ENCODE measurements at places on chromosomes 1 and 21.

GRCh38 chr1:22096463-22096862, 44.0 kb downstream of the CDC42 start:
- no peak for DNase-seq

GRCh38 chr21:45018131-45019075, 56.0 kb upstream of the ADARB1 start:
- DNase-seq = no peak

GRCh38 chr1:81366173-81366572, 434.6 kb upstream of the ADGRL2 start:
- DNase-seq = no peak

DNA sequence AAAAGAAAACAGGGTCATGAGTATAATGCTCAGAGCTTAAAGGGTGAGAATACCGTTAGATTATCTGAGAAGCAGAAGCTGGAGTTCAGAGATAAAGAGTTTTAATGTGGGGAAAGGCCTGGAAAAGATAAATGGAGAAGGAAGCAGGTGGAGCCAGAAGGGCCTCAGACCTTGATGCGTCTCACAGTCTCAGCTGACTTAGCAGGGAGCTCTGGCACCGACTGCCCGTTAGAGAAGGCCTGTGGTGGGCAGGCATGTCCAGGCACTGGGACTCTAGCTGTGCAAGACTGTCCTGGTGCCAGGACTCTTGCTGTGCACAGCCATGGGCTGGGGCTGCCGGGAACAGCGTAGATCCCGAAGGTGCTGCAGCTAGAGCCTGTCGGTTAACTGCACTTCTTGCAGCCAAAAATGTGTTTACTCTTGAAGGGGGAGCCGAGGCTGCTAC, 3.8 kb upstream of the SLAMF9 start:
- no peak for DNase-seq

DNA sequence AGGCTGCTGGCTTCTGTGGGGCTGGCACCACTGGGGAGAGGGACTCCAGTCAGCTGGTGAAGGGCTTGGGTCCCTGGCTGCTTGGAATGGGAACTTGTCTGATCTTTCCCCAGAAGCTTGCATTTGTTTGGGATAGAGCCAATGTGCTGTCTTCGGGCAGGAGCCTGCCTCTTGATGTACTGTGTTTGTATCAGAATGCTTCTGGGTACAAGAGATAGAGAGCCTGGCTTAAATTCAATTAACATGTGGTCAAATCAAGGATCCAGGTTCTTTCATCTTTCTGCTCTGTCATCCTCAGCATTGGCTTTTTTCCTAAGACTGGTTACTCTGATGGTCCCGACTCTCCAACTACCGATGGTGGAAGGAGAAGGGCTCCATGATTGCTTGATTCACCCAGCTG, 16.0 kb upstream of the PROK1 start:
- DNase-seq = no peak

- DNase-seq = no peak
Measured at GRCh38 chr1:75396745-75397144, 214.2 kb downstream of the SLC44A5 start.

- DNase-seq = no peak
Measured at GRCh38 chr1:175599212-175599705, 144.1 kb downstream of the TNR start.

- DNase-seq = no peak
Measured at GRCh38 chr1:34749992-34750391, 4.9 kb upstream of the GJB5 start.

GRCh38 chr1:38038861-38039260, 7.7 kb downstream of the POU3F1 start:
- DNase-seq = no peak

DNA sequence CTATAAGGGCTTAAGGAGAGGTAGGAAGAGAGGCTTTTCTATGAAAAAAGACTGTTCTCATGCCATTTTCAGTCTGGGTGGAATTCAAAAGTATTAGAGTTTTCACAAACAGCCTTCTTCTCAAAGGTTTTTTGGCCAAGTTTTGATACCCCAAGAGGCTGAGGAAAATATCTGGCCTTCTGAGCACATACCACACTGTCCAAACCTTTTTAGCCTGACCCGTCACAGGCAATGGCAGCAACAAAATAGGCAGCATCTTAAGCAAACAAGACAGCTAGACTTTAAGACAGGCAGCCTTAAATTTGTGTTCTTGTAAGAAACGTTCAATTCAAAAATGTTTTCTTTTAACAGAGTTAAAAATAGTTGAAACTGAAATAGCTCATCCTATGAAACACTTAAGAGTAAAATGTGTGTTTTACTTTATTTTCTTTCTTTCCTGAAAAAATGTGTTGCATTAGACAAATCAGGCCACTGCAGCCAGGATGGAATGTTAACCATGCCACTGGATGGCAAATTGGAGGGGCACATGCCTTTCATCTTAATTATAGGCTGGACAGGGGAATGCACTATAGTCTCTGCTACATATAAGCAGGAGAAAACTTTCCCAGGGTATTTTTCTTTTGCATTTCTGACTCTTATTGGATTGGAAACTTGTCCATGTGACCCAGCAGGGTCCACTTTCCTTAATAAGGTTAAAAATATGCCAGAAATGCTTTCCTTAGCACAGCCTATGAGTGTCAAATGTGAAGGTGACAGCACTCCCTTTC, 315.0 kb downstream of the TGFB2 start:
- no peak for DNase-seq

- DNase-seq = no peak
Measured at GRCh38 chr1:53160924-53161378, 18.5 kb upstream of the SLC1A7 start.

DNA sequence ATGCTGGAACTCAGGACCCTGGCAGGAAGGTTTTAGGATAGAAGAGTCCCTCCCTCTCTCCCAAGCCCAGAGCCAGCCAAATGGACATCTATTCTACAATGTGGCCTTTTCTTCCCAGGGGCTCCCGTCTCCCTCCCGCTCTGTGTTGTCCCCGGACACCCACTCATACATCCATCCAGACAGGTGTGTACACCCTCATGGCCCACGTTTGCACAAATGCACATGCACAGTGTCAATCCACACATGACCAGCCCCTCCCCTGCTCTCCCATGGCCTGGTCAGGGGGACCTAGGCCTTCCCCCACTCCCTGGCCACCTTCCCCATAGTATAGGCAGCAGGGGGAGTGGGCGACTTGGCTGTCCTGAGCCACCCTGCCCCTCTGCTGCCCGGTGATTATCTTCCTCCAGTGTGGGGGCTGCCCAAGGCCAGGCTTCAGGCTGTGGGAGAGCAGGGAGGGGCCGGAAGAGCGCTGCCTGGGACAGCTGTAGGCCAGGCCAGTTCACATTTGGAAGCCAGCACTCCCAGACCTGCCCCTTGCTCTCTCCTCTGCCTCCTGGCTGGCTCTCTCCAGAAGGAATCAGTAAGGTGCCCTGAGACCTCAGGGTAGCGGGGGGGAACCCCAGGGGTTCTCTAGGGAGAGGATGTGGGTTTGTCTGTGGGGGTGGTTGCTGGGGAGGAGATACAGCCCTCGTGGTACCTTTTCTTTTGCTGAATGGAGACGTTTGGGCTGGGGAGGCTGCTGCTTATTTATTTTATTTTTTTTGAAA, 4.1 kb upstream of the PTPN7 start:
- DNase-seq = no peak

DNA sequence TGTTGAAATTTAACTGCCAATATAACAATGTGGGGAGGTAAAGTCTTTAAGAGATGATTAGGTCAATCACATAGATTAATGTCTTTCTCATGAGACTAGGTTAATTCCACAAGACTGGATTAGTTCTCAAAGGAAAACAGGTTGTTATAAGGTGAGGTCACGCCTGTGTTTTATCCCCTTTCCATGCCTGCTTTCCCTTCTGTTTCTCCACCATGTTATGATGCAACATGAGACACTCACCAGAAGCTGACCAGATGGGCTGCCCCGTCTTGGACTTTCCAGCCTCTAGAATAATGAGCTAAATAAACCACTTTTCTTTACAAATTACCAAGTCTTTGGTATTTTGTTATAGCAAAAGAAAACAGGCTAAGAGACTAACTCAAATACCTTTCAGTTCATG, 70.8 kb downstream of the DDAH1 start:
- no peak for DNase-seq

GRCh38 chr1:154819628-154820590, 50.2 kb downstream of the KCNN3 start:
- DNase-seq = no peak

DNA sequence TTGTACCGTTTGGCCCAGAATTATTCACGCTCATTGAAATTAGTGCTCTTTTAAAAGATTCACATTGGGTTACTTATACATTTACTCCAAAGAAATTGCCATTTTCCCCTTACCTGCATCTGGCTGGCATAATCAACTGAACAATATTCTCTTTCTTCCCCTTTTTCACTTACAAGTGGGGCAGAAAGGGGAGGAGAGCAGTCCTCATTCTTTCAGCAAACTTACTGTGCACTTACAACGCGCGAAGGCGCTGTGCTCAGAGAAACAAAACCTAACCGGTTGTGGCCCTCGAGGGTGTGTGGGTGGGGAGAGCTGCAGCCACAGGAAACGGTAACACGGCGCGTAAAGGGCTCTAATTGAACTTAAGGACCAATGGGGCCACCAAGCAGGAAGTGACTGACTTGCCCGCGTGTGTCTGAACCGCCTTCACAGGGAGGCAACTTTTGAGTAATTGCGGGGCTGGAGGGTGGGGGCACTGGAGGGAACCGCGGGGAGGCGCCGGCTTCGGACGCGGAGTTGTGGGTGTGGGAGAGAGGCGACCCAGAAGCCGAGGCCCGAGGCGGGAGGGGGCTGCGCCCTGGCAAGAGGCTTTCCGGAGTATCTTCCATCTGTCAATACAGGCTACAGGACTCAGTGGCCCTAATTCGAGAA, 693 bp upstream of the PNRC2 start:
- DNase-seq = peak; percentile 91

GRCh38 chr1:207648334-207649209, 3.6 kb downstream of the CR1L start:
- no peak for DNase-seq

DNA sequence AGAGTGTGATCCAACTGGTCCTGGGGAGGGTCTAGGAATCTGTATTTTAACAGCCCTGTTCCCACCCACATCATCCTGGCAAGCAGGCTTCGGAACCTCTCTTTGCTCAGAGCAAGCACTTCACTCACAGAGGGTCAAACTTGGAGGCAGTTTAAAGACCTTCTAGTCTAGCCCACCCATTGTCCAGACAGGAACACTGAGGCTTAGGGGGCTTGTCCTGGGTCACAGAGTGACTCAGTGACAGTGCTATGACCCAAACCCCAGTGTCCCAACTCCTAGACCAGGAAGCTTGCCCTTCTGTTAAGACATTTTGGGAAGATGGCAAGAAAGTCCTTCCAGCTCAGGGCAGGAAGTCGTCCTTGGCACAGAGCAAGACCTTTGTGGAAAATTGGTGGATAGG, 36.5 kb downstream of the FBXO2 start:
- DNase-seq = no peak

DNA sequence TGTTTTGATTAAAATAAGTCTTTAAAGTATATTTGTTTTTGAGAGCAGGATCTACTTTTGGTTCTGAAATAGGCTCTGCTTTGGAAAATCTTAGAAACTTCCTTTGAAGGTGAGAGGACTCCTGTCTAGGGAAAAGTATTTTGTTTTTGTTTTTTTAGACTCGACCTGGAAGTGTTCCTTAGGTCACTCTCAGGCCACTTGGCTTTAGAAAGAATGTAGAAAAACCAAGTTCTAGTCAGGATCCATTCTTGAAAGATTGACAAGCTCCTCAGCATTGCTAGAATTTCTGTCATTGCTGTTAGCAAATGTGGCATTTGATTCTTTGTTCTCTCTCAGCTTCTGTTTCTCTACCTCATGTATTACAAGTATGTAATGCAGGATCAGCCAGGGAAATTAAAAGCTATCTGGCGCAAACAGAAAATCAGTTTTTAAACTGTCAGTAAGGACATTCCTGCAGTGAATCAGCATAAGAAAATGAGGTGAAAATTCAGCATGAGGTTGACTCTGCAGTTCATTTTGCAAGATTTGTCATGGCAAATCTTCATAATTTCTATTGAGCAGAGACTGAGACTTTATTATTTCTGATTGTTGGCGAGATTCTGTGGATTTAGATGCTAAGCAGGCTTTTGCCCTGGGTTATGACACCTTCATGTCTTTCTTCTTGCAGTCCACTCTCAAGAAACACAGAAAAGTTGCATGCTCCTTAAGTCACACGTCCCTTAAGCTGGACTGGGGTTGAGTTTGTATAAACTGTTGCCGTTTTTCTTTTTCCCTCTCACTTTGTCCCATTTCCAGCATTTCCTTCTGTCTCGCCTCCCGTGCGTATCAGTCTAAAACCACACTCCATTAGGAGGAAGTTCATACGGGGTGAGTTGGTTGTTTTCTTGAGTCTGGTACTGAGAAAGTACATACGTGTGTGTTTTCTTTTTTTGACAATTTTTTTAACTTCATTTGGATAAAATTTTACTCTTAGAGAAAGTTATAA, 12.6 kb downstream of the NTPCR start:
- DNase-seq = no peak

DNA sequence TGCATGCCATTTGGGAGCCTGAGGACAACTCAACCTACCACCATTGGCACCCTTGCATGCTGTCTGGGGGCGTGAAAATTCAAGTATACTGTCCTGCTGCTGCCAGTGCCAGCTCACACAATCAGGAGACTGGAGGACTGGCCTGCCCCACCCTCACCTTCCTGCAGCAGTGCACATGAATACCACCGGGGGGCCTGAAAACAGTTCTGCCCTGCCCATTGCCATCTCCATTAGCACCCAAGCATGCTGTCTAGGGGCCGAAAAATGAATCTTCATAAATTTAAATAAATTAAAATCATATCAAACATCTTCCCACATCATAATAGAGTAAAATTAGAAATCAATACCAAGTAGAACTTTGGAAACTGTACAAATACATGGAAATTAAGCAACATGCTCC, 322.1 kb upstream of the TMPRSS15 start:
- no peak for DNase-seq

GRCh38 chr1:217153361-217153760, 430.1 kb upstream of the ESRRG start:
- DNase-seq = no peak

GRCh38 chr21:45228171-45228641, 59.5 kb downstream of the POFUT2 start:
- DNase-seq = peak; percentile 70

All from COLO829 (cell line).